ENCODE measurements at places on chromosomes 13 and 19. TPM values are rescaled to one million over a fixed set of nuclear protein-coding genes. Genes with fewer than 3 reads are reported as not detected.

B3GNT8 gene
- total RNA-seq = 0.11 TPM

MYH14 gene
- total RNA-seq = 4.9 TPM

CYP4F11 gene
- 5.7 TPM for total RNA-seq

LPAR2 gene
- 4.1 TPM for total RNA-seq

ZSCAN4 gene
- total RNA-seq = not detected

TYK2 gene
- 46.4 TPM for total RNA-seq

PLK5 gene
- total RNA-seq = not detected

CGB7 gene
- total RNA-seq = 0.80 TPM

PEG3 gene
- not detected for total RNA-seq

STOML3 gene
- not detected for total RNA-seq

ZNF91 gene
- total RNA-seq = 0.27 TPM

SERPINE3 gene
- total RNA-seq = not detected

CILP2 gene
- 0.10 TPM for total RNA-seq

RAB4B gene
- total RNA-seq = 10.8 TPM

ZNF446 gene
- total RNA-seq = 12.2 TPM

SIX5 gene
- total RNA-seq = 29.8 TPM

WDR88 gene
- total RNA-seq = not detected

UQCRFS1 gene
- 138 TPM for total RNA-seq

RABAC1 gene
- total RNA-seq = 178 TPM

FSD1 gene
- 7.7 TPM for total RNA-seq

KLK5 gene
- total RNA-seq = not detected

MRPL34 gene
- total RNA-seq = 104 TPM

LHB gene
- not detected for total RNA-seq

TINCR gene
- 3.5 TPM for total RNA-seq

STK24 gene
- total RNA-seq = 51.7 TPM

SIGLECL1 gene
- not detected for total RNA-seq

CGB5 gene
- total RNA-seq = 1.6 TPM

UBE2L5 gene
- total RNA-seq = not detected

MCOLN1 gene
- 13.6 TPM for total RNA-seq

ANKRD24 gene
- 0.28 TPM for total RNA-seq

TMEM221 gene
- 0.56 TPM for total RNA-seq

ZNF649 gene
- total RNA-seq = 0.18 TPM

ZNF296 gene
- total RNA-seq = 5.1 TPM

EXOC3L2 gene
- total RNA-seq = 1.2 TPM

TDRD12 gene
- 0.10 TPM for total RNA-seq

PGLYRP2 gene
- not detected for total RNA-seq

CDKN2D gene
- 4.4 TPM for total RNA-seq

TMEM150B gene
- total RNA-seq = not detected

C13orf46 gene
- total RNA-seq = 0.16 TPM

C19orf85 gene
- total RNA-seq = not detected

RNF225 gene
- 0.14 TPM for total RNA-seq

KLF5 gene
- 31.9 TPM for total RNA-seq

PCDH20 gene
- total RNA-seq = not detected

CBY2 gene
- not detected for total RNA-seq

LINGO3 gene
- not detected for total RNA-seq

C1QTNF9B gene
- total RNA-seq = not detected

NLRP5 gene
- total RNA-seq = not detected

IGFL2 gene
- total RNA-seq = 0.84 TPM

SELENOW gene
- 151 TPM for total RNA-seq

KLF2 gene
- total RNA-seq = 10.0 TPM

ADGRE3 gene
- total RNA-seq = not detected

UHRF1 gene
- total RNA-seq = 45.2 TPM
